ENCODE measurements at places on chromosomes 13 and 19.
A peak's percentile ranks its signal among the peaks of the same experiment; 100 is the strongest.

DNA sequence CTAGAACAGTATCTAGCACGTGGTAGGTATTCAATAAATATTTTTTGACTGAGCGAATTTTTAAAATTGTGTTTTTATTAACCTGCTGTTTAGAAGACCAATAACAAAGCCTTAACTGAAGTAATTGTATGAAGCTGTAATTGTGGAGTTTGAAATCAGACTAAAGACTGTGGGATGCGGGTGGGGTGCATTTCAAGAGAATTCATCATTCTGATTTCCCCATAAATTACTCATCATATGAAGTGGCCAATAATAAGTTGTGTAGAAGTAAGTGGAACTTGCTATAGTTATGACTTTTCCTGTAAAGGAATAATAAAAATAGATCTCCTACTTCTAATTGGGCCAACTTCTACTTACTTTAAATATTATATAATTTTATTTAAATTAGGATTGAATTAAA lies 449.3 kb downstream of the PCDH9 start:
- H3K4me3 ChIP-seq, result no peak overlapping the region
- H3K36me3 ChIP-seq, result no peaks in the 10 kb centered on the region
- H3K27me3 ChIP-seq, result no peaks in the 10 kb centered on the region
- no peak overlapping the region for H3K27ac ChIP-seq
- DNase-seq, result no peak
- no peaks in the 10 kb centered on the region for H3K4me1 ChIP-seq

DNA sequence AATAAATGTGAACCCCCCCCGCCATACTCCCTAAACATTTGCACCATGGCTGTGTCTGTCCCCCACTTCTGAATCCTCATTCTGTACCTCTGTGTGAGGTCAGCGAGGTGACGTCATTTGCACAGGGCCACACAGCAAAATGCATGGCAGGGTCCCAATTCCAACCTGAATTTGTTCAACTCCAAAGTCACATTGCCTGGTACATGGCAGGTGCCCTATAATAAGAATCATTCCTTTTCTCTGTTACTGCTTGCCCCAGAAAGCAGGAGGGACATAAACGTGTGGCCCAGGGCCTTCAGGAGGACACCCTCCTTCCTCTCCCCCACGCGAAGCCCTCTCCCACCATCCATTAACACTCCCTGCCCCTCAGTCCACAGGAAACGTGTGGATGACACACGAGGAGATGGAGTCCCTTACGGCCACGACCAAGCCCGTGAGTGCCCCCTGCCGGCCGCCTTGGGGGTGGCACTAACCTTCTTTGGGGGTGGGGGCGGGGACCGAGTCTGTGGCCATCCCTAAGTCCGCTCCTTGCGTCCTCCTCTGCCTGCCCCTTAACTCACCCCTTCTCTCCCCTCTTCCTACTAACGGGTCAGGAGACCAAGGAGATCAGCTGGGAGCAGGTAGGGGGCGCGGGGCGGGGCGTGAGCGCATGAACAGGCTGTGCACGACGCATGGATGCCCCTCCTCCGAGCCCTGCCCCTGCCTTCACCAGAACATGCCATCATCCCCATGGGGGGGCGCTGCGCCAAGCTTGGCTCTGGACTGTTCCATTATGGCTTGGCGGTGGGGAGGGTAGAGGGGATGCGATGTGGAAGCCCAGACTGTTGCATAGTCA lies 9.4 kb downstream of the HRC start:
- H3K4me1 ChIP-seq, result peaks cover 53% of the 10 kb centered on the region
- H3K36me3 ChIP-seq, result peaks cover 2% of the 10 kb centered on the region
- peaks cover 63% of the 10 kb centered on the region for H3K27me3 ChIP-seq
- H3K27ac ChIP-seq, result no peak overlapping the region
- DNase-seq, result peak; percentile 89
- H3K4me3 ChIP-seq, result peak overlapping the region; percentile 82

GRCh38 chr13:113862931-113863523 lies 849 bp downstream of the GAS6 start:
- no peak overlapping the region for H3K27ac ChIP-seq
- H3K4me1 ChIP-seq, result peaks cover 16% of the 10 kb centered on the region
- peak; percentile 23 for DNase-seq
- peaks cover 65% of the 10 kb centered on the region for H3K27me3 ChIP-seq
- peak overlapping the region; percentile 61 for H3K4me3 ChIP-seq
- H3K36me3 ChIP-seq, result peaks cover 4% of the 10 kb centered on the region

GRCh38 chr19:13817018-13817614 lies 21.9 kb downstream of the ZSWIM4 start:
- H3K4me1 ChIP-seq, result no peaks in the 10 kb centered on the region
- peaks cover 4% of the 10 kb centered on the region for H3K36me3 ChIP-seq
- H3K27me3 ChIP-seq, result no peaks in the 10 kb centered on the region
- peak; percentile 28 for DNase-seq

DNA sequence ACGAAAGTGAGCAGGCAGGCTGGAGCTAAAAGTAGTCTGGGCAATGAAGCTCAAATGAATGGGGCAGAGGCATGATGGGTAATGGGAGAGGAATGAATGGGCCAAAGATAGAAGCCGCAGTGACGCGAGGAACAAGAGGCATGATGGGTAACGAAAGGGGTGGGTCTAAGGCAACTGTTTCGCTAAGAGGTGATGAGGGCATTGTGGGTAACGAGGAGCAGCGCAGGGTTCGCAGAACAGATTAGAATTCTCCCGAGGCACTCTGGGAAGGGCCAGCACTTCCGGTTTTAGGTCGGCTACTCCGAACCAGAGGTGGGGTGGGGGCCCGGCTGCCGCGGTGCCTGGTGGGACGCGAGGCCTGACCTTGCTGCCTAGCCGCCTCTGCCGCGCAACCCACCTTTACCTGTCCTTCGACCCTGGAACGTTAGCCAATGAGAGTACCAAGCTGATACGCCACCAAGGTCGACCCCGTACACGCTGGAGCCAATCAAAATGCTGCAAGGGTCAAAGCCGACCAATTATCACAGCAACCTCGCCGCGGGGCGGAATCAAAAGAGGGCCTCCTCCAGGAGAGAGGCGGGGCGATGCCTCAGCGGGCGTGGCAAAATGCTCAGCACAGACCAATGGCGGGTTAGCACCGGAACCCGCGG lies 563 bp upstream of the TOMM40 start:
- H3K36me3 ChIP-seq, result no peaks in the 10 kb centered on the region
- peak overlapping the region; percentile 80 for H3K4me3 ChIP-seq
- peak overlapping the region; percentile 35 for H3K27ac ChIP-seq
- peak; percentile 100 for DNase-seq

DNA sequence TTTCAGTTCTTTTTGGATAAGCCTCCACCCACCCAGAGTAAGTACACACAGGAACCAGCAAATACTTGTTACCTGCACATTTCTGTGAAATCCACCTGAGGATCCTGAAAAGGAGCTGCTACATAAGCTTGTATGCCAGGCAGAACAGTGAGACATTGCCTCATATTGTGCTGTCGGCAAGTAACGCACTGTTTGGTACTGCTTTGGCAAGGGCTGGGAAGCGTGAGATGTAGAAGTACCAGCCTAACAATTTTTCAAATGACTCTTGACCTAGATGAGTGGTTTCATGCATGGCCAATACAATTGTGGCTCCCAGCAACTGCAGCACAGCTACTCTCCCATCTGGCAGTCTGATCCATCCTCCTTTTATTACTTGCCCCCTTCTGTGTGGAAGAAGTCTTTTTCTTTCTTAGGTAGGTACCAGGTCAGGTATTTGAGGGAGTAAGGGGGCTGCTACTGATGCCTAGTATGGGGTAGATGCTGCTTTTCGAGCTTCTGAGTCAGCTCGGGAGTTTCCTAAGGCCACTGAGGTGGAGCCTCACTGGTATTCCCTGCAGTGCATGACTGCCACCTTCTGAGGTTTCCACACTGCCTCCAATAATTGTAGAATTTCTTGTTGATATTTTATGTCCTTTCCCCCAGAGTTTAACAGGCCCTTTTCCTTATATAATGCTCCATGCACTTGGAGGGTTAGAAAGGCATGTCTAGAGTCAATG lies 52.2 kb downstream of the ZNF737 start:
- no peak overlapping the region for H3K27ac ChIP-seq
- no peak for DNase-seq
- no peaks in the 10 kb centered on the region for H3K27me3 ChIP-seq
- H3K4me1 ChIP-seq, result no peaks in the 10 kb centered on the region
- peaks cover 3% of the 10 kb centered on the region for H3K36me3 ChIP-seq
- H3K4me3 ChIP-seq, result no peak overlapping the region

DNA sequence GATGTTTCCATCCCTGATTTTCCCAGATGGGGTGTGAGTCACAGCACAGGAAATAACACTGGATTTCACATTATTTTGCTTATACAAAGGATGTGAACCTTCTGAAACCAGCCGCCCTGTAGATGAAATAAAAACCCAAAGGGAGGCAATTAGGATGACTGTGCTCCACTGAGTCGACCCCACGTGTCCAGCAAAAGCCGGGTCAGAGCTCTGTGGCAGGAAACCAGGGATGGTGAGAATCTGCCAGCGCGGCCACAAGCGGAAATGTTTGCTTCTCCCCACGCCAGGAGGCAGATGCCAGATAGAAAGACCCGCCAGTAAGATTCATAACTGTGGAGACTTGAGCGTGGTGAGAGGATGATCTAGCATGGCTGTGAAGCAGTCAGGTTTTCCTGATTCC lies 764.4 kb downstream of the LIG4 start:
- no peak overlapping the region for H3K27ac ChIP-seq
- no peaks in the 10 kb centered on the region for H3K36me3 ChIP-seq
- no peak overlapping the region for H3K4me3 ChIP-seq
- DNase-seq, result no peak

DNA sequence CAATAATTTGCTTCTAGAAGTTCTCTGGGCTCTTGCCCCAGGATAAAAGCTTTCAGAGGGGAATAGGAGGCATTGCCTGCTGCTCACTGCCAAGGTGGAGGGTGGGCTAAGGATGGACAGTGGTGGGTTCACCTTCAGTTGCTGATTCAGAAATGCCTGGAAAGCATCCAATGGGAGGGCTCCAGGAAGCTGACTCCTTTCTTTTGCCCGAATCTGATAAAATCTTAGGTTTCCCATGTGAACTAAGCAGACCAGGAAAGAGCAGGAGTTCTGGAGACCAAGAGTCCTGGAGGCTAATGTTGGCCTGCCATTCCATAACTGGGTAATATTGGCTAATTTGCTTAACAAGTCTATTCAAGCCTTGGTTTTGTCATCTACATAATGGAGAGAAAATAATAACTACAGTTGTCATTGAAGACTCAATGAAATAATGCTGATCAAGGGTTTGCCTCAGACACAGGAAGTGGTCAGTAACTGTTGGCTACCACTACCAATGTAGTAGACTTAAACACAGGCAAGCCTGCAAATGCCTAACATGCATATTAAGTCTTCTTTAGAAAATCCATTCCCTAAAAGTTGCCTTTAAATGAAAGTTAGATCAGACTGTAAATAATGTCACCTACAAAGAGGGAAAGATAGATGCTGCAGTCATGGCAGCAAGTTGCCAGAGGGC lies 528.4 kb upstream of the NBEA start:
- no peaks in the 10 kb centered on the region for H3K36me3 ChIP-seq
- DNase-seq, result no peak
- H3K27me3 ChIP-seq, result no peaks in the 10 kb centered on the region
- H3K4me3 ChIP-seq, result no peak overlapping the region
- no peak overlapping the region for H3K27ac ChIP-seq

GRCh38 chr13:85303630-85304029 lies 495.6 kb downstream of the SLITRK6 start:
- no peaks in the 10 kb centered on the region for H3K4me1 ChIP-seq
- no peaks in the 10 kb centered on the region for H3K36me3 ChIP-seq
- DNase-seq, result no peak
- H3K4me3 ChIP-seq, result no peak overlapping the region
- no peak overlapping the region for H3K27ac ChIP-seq
- H3K27me3 ChIP-seq, result no peaks in the 10 kb centered on the region

GRCh38 chr13:112532837-112533745 lies 54.9 kb downstream of the TUBGCP3 start:
- H3K27ac ChIP-seq, result no peak overlapping the region
- DNase-seq, result no peak
- peaks cover 12% of the 10 kb centered on the region for H3K36me3 ChIP-seq
- H3K4me3 ChIP-seq, result no peak overlapping the region
- H3K27me3 ChIP-seq, result no peaks in the 10 kb centered on the region
- H3K4me1 ChIP-seq, result peaks cover 5% of the 10 kb centered on the region

- no peak for DNase-seq
- H3K36me3 ChIP-seq, result peaks cover 16% of the 10 kb centered on the region
- peaks cover 40% of the 10 kb centered on the region for H3K4me1 ChIP-seq
These were observed 349 bp downstream of the BCL2L12 start for GRCh38 chr19:49666120-49666444.

DNA sequence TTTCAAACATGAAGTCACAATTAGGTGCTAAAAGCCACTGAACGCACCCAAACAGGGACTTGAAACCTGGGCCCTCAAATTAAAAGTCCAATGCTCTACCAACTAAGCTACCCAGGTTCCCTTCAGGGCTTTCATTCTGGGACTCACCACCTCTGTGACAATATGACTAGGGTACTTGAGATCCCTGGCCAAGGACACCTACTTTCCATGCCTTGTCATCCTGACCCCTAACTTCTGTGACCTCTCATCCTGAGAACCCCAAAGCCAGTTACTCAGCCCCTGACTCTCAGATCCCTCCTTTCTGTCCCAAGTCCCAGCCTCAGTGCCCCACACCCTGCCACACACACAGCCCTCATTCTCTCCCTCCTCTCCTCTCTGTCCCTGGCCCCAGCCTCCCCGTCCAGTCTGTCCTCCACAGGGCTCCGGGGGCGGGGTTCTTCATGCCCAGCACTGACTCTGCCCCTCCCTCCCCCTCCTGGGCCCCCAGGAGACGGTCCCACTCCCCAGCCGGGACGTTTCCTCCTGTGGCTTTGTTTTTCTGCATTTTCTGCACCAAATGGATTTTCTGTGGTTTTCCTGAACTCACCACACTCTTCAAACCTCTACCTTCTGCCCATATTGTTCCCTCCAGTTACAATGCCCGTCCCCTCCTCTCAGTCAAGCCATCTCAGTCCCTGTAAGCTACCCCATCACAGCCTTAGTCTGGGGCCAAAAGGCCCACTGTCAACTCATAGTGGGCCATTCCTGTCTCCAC lies 7.0 kb downstream of the RCN3 start:
- H3K27ac ChIP-seq, result no peak overlapping the region
- peaks cover 11% of the 10 kb centered on the region for H3K27me3 ChIP-seq
- H3K4me3 ChIP-seq, result peak overlapping the region; percentile 99
- H3K4me1 ChIP-seq, result peaks cover 22% of the 10 kb centered on the region
- H3K36me3 ChIP-seq, result no peaks in the 10 kb centered on the region

- no peak overlapping the region for H3K27ac ChIP-seq
- H3K4me3 ChIP-seq, result no peak overlapping the region
- DNase-seq, result no peak
- H3K36me3 ChIP-seq, result no peaks in the 10 kb centered on the region
These were observed 14.0 kb downstream of the MCF2L start for GRCh38 chr13:112983042-112983305.

DNA sequence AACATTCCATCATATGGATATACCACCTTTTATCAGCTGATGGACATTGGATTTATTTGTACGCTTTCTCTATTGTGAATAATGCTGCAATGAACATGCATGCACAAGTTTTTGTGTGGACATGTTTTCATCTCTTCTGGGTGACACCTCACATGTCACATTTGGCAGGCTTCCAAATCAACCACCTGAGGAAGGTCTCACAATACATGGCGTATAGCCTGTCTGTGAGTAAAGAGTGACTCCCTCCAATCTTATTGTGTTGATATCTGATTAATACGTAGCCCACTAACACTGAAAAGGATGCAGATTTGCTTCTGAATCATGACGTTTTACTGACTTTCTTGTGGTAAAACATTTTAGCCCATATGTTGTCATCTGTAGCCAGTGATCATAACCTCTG lies 61.1 kb downstream of the SLC15A1 start:
- H3K27me3 ChIP-seq, result peaks cover 1% of the 10 kb centered on the region
- H3K36me3 ChIP-seq, result no peaks in the 10 kb centered on the region
- no peak for DNase-seq
- no peak overlapping the region for H3K4me3 ChIP-seq

GRCh38 chr13:33550885-33551284 lies 265.3 kb upstream of the STARD13 start:
- no peak overlapping the region for H3K4me3 ChIP-seq
- no peaks in the 10 kb centered on the region for H3K27me3 ChIP-seq
- DNase-seq, result no peak
- peak overlapping the region; percentile 15 for H3K27ac ChIP-seq
- H3K4me1 ChIP-seq, result peaks cover 23% of the 10 kb centered on the region
- H3K36me3 ChIP-seq, result peaks cover 5% of the 10 kb centered on the region
